Head of caudate nucleus (tissue), 42 donors: ENCODE measurements at places on chromosomes 4 and X.

GRCh38 chr4:66252291-66252690 lies 582.0 kb upstream of the EPHA5 start:
- DNase-seq = no peak

- DNase-seq = peak; percentile 83
These were observed 2.5 kb downstream of the CPEB2 start for GRCh38 chr4:15004739-15005301.

GRCh38 chr4:146285037-146285436 lies 70.7 kb downstream of the REELD1 start:
- DNase-seq = no peak

DNA sequence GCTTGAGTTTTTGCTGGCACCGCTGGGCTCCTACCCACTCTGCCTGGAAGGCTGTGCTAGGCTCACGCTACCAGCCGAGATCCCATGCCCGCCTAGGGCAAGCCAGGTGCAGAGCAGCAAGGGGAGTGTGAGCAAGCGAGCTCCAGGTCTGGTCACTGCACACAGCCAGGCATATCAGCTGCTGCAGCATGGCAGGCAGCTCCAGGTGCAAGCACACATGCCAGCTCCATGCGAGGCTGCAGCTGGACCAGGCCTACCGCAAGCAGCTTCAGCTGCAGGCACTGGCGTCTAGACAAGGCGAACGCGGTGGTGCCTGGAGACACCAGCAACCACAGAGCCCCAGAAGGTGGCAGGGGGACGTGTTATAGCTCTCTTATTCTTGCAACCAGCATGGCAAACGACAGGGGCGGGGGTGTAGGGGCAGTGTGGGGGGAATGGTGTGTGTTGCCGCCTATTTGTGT lies 614.7 kb upstream of the EPHA5 start:
- no peak for DNase-seq

DNA sequence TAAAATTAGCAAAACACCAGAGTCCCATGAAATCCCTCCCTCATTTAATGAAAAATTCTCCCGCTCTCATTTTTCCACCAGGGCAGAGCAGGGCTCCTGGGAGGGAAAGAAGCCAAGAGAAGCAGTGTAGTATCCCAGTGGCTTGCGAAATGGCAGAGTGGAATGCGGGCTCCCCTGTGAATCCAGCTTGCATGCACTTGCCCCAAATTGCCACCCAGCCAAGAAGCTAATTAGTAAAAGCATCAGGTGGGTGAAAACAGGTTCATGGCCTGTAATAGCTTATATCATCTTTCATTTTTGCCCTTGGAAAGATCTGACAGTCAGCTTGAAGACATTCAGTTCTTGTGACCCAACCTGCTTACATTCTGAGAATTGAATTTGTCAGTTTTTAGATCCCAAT lies 10.1 kb downstream of the AMOT start:
- no peak for DNase-seq

DNA sequence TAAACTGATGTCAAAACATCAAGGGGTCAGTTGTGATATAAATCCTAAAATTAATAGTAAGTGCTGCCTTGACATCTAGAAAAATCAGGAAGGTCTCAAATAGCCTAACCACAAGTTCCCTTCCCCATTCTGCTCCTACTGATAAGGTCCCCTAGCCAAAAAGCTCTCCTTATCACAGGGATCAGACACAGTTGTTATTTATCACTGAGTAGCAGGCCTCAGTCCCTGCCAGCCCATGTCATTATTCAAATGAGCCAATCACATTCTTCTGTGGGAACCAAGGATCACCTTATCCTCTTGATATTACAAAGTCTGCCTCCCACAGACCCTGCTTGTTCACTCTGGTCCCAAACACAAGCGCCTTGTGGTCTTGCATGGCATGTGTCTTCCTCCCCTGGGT lies 23.3 kb upstream of the TMEM255A start:
- no peak for DNase-seq

DNA sequence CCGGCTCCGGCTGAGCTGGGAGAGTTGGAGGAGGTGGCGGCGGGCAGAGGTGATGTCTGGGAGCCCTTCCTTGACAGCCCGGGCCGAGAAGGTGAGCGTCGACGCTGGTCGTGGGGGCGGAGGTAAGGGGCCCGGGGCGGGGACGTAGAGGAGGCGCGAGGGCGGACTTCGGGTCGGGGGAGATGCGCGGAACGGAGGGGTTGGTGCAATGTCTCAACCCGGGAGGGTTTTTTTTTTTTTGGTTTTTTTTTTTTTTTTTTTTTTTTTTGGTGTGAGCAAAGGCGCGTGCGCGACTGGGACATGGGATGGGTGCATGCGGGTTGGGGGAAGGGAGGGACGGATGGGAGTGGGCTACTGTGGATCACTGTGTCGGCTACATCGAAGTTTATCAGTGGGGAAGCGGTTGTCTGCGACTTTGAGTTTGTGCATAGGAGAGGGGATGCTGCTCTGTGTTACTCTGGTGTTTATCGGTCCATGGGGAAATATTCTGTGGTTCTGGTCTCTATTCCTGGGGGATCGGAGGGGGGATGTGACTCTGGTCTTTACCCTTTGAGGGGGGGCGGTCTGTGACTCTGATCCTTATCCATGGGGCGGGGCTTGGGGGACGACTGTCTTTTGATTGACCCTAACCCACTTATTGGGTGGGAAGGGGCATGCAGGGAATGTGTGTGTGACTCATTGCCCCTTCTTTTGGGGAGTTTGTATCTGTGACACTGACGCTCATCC lies 537 bp downstream of the RBM10 start:
- DNase-seq = no peak

GRCh38 chrX:39736216-39737211 lies 361.2 kb downstream of the BCOR start:
- DNase-seq = no peak

GRCh38 chrX:108447303-108447702 lies 7.7 kb downstream of the COL4A5 start:
- no peak for DNase-seq

GRCh38 chr4:139227729-139228404 lies 50.8 kb upstream of the ELF2 start:
- no peak for DNase-seq

- DNase-seq = peak; percentile 94
These were observed at the start of gene MOB1B for GRCh38 chr4:70901984-70902576. MOB1B (plus strand) TSS chr4:70902369; CDS start chr4:70902537, 168 bp downstream.

- no peak for DNase-seq
These were observed 74.8 kb upstream of the PACRGL start for GRCh38 chr4:20625426-20625825.

- DNase-seq = no peak
These were observed 1.0 kb upstream of the IL13RA1 start for GRCh38 chrX:118726396-118726795.

- no peak for DNase-seq
These were observed 7.4 kb upstream of the LOC101059915 start for GRCh38 chrX:71659959-71660358.

DNA sequence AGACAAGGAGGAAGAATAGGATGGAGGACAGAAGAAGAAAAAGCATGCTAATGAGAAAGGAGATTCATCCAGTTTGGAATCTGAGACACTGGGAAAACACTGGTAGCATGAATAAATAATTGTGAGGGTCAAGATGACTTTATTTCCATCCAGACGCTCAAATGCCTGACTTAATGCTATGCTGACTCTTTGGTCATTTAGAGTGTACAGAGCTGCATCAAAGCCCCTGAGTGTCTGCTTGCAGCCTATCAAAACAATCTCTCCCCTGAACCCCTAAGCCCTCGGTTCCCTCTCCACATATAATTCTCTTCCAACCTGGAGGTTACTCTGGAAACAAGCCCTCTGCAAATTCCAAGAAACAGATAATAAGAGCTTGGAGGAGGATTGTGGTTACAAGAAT lies 208.8 kb downstream of the MAGEB17 start:
- DNase-seq = no peak

DNA sequence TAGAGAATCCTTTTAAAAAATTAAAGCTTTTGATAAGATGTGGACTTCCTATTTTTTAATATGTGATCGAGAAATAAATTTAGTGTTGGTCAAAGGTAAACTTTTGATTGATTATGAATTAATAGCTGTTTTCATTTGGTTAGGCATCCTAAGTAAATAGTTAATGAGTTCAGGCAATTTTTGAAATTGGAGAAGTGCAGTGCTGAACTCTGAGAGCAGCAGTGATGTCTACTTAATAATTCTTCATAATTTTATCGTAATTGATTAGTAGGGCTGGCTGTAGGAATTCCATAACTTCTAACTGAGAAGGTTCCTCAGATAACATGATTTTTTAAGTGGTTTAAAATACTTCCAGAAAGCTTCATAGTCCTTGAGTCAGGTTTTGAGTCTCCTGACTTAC lies 1.5 kb downstream of the MND1 start:
- DNase-seq = no peak

DNA sequence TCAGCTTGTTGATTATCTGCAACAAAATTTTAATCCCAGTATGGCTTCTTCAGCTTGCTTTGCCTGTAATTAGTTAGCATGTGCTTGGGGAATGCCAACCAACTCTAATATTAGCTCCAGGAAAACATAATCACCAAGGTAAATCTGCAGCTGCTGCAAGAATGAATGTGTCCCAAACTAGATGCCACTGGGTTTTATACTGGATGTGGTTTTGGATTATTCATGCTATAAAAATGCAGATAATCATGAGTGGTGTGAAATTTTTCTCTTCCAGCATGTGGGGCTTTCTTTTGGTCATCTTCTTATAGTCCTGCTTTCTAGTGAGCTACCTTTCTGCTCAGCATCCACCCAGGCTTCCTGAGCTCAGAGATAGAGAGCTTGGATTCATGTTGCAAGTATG lies 295.9 kb upstream of the CASK start:
- no peak for DNase-seq

DNA sequence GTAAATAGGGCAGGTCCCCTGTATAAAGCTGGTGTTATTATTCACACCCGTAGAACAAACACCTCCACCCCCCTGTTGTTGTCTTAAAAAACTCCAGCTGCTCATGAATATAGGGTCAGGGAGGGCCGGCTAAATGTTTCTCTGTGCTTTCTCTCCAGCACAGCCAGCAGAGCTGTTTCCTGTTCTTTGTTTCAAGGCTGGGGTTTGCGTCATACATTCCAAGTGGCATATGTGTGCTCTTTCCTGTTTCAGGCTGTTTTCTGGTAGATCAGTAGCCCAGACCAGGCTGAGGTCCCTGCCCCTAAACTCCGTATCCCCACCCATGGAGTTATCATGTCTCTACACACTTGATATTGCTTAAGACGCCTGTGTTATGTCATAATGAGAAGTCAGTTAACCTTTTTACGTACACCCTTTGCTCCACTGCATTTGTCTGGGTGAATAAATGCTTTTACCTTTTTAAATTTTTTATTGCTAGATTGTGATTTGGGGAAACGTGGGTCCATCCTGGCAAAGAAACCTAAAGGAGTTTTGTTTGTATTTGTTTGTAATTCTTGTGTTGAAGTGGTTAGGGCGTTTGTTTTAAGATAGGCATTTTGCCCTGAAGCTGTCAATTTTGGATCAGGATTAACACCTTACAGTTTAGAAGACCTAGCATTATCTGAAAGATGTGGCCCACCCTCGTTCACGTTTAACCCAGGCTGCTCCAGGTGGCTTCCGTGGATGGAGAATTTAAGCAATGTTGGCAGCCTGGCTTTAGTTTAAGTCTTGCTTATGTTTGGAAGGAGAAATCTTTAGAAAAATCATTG lies 3.3 kb downstream of the KLF3 start:
- peak; percentile 70 for DNase-seq

GRCh38 chrX:136250191-136251040 lies 784 bp downstream of the MAP7D3 start:
- no peak for DNase-seq

DNA sequence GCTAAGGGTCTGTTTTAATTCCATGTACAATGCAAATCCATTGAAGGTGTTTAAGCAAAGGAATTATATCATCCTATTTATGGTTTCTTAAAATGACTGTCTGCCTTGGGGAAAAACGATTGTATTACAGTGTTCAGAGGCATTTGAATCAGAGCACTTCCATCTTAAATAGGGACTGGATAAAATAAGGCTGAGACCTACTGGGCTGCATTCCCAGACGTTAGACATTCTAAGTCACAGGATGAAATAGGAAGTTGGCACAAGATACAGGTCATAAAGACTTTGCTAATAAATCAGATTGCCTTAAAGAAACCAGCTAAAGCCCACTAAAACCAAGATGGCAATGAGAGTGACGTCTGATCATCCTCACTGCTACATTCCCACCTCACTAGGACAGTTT lies 1167.2 kb upstream of the PABPC4L start:
- DNase-seq = no peak
